ENCODE measurements at places on chromosomes 2 and 18.

DNA sequence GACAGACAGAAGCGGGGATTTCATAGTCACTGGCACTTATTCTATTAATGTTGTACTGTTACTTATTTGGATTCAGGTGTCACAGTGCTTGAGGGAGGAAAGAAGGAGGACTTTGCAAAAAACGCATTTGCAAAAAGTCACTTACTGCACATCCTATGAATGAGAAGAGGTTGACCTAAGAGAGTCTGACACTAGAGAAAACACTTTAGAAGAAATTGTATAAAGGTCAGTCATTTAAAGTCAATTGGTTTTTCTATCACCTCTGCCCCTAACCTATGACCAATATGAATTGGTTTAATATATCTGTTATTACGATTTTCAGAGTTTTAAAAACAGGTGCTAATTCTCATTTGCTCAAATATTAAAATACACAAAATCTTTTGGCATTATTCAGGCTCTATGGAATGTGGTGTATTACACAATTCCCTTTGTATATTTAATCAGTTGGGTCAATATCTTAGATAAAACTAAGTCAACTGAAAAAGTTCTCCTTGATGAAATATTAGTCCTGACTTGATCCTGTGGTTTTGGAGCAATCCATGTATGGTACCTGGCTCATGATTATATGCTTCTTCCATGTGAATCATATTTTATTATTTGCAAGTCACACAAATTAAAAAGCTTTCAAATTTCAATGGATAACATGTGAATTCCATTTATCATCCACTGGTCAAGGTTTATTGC is 157.4 kb downstream of the CDH2 start:
- H3K27me3 ChIP-seq: no peaks in the 10 kb centered on the region
- no peak for DNase-seq
- H3K4me1 ChIP-seq: no peaks in the 10 kb centered on the region
- no peak overlapping the region for H3K27ac ChIP-seq
- no peaks in the 10 kb centered on the region for H3K36me3 ChIP-seq

DNA sequence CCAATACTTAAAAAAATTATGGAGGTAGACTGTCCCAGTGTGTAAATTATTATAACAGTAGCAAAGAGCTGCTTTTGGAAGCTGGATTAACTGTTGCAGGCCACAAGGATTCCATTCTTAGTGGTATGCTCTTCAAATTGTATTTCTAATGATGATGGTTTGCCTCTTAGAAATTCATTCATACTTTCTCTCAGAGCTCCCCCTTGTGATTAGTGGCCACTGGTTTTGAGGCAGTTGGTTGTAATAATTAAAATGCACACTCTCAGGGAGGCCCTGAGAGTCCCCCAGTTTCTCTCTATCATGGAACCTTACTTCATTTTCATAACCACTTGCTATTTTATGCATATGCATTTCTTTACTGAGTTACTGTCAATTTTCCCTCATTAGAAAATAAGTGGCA is 122.5 kb downstream of the PLA2R1 start:
- H3K27me3 ChIP-seq: no peaks in the 10 kb centered on the region
- H3K4me3 ChIP-seq: no peak overlapping the region
- peaks cover 26% of the 10 kb centered on the region for H3K4me1 ChIP-seq
- no peaks in the 10 kb centered on the region for H3K36me3 ChIP-seq

DNA sequence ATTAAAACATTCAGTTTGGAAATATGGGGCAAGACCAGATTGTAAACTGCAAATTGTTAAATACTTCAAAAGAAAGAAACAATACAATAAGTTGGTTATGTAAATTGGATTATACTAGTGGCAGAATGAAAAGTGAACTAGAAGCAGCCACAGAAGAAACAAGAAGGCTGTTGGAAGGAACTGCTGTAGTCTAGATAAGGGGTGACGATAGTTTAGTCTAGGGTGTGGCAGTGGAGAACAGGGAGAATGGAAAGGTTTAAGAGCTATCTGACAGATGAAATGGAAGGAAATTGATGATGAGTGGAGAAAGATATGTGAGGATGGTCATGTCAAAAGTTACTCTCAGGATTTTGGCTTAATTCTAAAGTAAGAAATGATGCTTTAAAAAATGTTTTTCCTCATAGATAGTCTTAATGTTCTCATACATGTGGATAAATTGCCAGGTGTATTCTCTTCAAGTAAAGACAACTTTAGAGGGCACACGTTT is 179.7 kb downstream of the GPD2 start:
- DNase-seq: no peak
- H3K4me3 ChIP-seq: no peak overlapping the region
- H3K27ac ChIP-seq: no peak overlapping the region

DNA sequence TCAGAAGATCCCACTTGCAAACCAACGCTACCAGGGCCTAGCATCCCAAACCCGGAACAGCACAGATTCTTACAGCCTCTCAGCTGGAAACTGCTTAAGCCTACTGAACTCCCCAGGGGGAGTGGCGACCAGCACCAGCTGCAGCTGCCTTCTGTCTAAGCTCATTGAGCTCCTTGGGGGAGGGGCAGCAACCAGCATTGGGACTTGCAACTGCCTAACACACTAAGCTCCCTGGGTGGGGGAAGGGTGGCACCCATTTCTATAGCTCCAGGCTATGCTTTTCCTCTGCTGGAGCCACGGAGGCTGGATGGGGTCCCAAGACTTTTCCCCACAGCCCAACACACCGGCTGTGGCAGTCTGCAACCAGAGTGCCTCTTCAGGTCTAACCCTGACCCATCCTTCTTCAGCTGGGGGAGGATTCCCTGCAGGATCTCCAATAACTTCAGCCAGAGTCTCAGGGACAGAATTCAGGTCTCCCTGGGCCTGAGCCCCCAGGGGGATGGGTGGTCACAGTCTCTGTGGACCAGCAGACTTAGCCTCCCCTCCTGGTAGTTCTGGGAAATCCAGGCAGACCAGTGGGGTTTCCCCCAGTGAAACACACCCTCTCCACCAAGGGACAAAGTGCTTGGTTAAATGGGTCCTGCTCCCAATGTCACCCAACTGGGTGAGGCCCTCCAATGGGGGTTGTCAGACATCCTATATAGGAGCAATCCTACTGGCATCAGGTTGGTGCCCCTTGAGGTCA is 45.9 kb upstream of the ITGA4 start:
- H3K4me1 ChIP-seq: peaks cover 82% of the 10 kb centered on the region
- peak; percentile 73 for DNase-seq
- peak overlapping the region; percentile 83 for H3K27ac ChIP-seq
- H3K36me3 ChIP-seq: peaks cover 17% of the 10 kb centered on the region

DNA sequence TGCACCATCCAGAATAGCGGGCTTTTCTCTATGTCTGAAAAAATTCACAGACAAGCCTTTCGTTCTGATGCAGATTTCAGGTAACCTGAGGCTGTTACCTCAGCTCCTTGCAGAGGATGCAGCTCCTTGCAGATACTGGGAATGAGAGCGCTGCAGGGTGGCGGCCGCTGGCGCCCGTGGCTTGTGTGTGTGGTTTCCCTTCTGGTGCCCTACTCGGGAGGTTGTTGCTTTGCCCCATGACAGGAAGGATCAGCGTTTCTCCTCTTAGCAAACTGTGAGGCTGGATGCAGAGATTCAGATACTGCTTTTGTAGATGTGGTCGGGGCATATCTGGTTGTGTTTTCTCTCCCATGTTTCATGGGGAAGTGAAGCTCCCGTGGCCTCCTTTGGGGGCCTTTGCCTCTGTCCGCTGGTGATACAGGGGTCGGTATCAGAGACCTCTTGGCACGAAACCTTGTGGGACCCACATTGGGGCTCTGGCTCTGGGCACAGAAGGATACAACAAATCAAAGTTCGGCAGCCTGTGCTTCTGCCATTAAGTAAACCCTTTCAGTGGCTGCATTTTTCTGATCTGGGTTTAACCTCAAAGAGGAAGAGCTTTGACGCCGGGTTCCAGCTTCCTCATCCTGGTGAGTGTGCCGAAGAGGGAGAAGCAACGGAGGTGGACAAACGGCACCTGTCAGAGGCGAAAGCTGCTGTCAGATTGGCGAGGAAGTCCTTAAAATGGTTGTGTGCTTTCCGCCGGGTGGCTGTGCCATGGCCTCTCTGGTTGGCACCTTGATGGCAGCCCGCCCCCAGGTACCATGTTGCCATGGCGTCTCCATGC is 127.8 kb downstream of the MBP start:
- H3K27ac ChIP-seq: peak overlapping the region; percentile 67
- peak overlapping the region; percentile 75 for H3K4me3 ChIP-seq
- DNase-seq: no peak
- H3K27me3 ChIP-seq: no peaks in the 10 kb centered on the region
- H3K4me1 ChIP-seq: peaks cover 18% of the 10 kb centered on the region
- peaks cover 26% of the 10 kb centered on the region for H3K36me3 ChIP-seq

GRCh38 chr2:9631553-9631819 is 689 bp upstream of the YWHAQ start:
- peak overlapping the region; percentile 99 for H3K27ac ChIP-seq
- peaks cover 24% of the 10 kb centered on the region for H3K4me1 ChIP-seq
- DNase-seq: no peak
- no peaks in the 10 kb centered on the region for H3K27me3 ChIP-seq
- peaks cover 35% of the 10 kb centered on the region for H3K36me3 ChIP-seq

DNA sequence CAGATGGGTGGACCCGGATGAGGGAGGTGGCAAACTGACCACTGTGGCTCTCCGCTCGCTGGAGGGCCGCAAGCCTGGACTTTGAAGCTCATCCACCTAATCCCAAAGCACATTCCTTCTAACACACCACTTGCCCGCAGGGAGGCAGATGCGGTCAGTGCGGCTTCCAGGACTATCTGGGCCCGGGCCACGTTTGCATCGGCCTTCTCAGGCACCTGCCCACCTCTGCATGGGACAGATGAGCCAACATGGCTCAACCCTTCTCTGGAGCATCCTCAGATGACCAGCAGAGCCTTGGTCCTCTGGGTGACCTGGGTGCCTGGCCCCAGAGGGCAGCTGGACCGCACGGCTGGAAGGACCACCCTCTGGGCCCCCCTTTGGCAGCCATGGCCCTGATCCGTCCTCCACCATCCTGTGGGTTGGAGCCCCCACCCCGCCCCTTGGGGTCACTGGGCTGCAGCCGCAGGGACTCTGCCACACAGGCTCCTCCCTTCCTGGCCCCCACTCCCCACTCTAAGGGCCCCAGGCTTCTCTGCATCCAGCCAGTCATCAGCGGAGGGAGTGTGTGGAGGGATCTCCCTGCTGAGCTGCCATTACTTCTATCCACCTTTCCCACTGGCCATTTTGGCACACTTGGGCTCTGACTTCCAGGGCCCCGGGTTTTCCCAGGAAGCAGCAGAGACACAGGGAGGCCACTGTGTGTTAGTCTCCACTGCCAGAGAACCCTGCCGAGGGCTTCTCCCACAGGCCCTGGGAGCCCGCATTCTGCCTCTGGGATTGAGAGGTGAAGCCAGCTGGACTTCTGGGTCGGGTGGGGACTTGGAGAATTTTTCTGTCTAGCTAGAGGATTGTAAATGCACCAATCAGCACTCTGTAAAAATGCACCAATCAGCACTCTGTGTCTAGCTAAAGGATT is 12.3 kb downstream of the HDAC4 start:
- H3K27me3 ChIP-seq: no peaks in the 10 kb centered on the region
- H3K4me3 ChIP-seq: no peak overlapping the region
- H3K4me1 ChIP-seq: peaks cover 29% of the 10 kb centered on the region
- no peak for DNase-seq

- H3K36me3 ChIP-seq: no peaks in the 10 kb centered on the region
- H3K4me3 ChIP-seq: no peak overlapping the region
- DNase-seq: no peak
- peaks cover 9% of the 10 kb centered on the region for H3K4me1 ChIP-seq
Observed at GRCh38 chr2:71608441-71608840, 155.1 kb downstream of the DYSF start.

GRCh38 chr2:74941284-74941683 is 17.2 kb upstream of the POLE4 start:
- peaks cover 26% of the 10 kb centered on the region for H3K27me3 ChIP-seq
- no peak overlapping the region for H3K4me3 ChIP-seq

DNA sequence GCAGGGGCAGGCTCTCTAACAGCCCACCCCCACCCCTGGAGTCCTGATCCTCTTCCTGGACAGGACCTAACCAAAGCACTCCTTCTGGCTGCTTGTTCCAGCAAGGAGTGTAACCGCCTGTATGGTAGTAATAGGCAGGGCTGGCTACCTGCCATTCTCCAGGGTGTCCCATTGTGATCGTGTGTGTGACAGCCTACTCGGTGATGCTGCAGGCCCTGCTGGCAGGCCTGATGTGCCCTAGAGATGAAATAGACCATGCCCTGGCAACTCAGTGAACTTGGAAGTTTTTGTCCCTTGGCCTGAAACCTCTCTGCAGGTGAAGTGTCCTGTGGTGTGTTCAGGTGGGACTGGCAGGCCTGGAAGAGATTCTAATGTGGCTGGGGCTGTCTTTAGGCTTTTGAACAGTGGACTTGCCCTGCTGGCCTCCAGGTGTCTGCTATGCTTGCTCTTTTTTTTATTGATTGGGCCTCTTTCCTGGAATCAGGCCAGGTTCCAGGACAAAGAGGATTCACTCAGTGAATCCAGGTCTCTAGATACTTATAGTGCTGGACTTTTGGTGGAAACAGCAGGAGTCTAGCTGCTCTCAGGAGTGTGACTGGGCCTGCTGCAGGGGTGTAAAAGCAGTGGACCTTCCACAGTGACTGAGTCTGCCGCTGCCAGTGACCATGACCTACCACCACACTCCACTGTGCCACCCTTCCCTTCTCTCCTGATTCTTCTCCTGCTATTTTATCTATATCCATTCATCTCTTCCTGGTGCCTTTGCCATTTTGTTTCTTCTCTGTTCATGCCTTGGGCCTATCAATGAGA is 132.1 kb downstream of the CTIF start:
- DNase-seq: no peak
- peaks cover 46% of the 10 kb centered on the region for H3K4me1 ChIP-seq
- no peak overlapping the region for H3K4me3 ChIP-seq

GRCh38 chr2:222677981-222678380 is 6.5 kb downstream of the MOGAT1 start:
- no peak overlapping the region for H3K4me3 ChIP-seq
- H3K4me1 ChIP-seq: no peaks in the 10 kb centered on the region

DNA sequence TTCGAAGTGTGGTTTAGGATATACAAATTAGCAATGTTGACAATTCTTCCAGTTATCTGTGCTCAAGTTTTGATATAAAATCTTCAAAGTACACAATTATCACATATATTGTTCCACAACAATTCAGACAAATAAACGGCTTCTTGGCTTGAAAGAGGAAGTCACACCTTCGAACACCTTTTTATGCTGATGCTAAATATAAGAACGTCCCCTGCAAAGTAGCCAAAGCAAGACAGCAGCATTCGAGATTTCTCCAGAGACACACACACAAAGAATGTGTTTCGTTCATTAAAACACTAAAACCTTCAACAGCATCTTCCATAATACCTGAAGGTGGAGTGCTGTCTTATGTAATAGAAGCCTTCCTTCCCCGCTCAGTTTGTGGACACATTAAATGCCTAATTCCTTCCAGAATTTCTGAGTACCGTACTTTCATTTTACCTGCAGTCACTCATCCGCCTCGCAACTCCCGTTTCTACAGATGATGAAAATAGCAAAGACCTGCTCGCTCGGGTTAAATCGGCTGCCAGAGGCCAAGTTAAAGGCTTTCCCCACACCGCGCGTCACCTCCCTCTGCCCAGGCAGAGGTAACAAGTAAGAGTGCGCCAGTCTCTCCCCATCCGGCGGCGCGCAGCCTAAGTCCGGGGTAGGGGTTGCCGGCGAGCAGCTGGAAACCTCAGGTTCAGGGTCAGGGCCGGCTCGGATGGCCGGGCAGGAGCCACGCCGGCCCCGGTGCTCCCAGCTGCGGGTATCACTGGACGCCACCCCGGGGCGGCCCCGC is 847 bp downstream of the SERPINE2 start:
- H3K4me1 ChIP-seq: peaks cover 16% of the 10 kb centered on the region
- H3K27me3 ChIP-seq: peaks cover 53% of the 10 kb centered on the region
- H3K4me3 ChIP-seq: peak overlapping the region; percentile 91
- H3K36me3 ChIP-seq: no peaks in the 10 kb centered on the region

All from stimulated activated naive B cell treated with anti-CD40 and anti-IgM and Interleukin-4, amounts not matched to agents 10 μg/mL and 1 μg/mL and 100 μg/mL, for 72 hours (primary cell).